ENCODE measurements at places on chromosomes 2 and 18.

GRCh38 chr2:227386630-227387029 is 1.1 kb downstream of the SCYGR1 start:
- no peak for DNase-seq

DNA sequence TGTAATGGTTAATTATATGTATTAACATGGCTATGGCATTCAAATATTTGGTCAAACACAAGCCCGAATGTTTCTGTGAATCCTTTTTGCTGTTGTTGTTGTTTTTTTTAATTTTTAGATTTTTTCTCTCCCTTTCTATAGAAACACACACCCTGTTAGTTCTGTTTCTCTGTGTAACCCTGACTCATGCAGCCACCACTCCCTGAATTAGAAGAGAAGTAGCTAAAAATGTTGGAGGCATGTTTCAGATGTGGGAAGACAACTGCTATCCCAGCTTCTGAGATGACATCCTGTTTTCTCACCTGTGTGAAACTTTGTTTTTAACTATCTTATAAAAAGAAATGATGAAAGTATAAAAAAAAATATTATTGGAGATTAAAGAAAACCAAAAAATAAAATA is 219.6 kb upstream of the RGPD4 start:
- DNase-seq = no peak

GRCh38 chr2:186036862-186037449 is 298.4 kb downstream of the FSIP2 start:
- DNase-seq = no peak

DNA sequence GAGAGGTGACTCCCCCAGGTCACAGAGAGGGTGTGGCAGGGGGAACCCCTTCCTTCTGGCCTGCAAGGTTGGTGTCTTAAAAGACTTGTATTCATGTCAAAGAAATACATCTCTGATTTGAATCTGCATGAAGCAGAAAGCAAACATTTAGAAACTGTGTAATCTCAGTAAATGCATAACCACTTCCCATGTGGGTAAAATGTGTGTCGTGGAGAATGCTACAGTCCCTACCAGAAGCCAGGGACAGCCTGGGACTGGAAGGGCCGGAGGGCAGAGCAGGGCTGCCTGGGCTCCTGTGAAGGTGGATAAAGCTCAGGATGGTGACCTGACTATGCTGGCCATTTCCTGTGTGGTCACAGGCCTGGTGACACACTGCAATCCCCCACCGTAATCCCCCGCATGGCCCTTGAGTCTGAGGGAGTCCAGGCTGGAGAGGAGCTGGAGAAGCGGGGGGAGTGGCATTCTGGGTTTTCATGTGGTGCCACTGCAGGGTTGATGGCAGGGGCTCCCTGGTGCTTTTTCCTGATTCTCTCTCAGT is 102.2 kb downstream of the LRRC30 start:
- DNase-seq = no peak

DNA sequence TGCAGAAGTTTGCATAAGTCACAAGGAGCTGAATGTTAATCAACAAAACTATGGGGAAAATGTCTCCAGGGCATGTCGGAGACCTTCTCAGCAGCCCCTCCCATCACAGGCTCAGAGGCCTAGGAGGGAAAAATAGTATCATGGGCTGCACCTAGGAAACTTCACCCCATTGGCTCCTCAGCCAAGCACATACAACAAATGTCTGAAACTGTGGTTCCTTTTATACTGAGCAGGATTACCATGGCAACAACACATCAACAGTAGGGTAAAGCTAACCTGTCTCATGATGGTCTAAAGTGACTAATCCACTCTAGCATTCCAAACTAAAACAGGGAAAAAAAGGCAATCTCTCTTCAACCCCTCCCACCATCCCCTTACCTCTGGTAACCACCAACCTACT is 3.2 kb upstream of the NEMP2 start:
- peak; percentile 45 for DNase-seq

DNA sequence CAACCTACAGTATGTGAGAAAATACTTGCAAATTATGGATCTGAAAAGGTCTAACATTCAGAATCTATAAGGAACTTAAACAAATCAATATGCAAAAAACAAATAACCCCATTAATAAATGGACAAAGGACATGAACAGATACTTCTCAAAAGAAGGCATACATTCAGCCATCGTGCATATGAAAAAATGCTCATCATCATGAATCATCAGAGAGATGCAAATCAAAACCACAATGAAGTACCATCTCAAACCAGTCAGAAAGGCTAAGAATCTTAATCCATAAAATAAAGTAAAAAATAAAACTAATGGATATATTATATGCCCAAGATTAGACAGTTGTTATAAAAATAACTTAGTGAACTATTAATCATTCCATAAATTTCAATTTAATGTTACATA is 154.0 kb downstream of the CALCRL start:
- DNase-seq = no peak
